ENCODE measurements at places on chromosomes 5 and 9.

DNA sequence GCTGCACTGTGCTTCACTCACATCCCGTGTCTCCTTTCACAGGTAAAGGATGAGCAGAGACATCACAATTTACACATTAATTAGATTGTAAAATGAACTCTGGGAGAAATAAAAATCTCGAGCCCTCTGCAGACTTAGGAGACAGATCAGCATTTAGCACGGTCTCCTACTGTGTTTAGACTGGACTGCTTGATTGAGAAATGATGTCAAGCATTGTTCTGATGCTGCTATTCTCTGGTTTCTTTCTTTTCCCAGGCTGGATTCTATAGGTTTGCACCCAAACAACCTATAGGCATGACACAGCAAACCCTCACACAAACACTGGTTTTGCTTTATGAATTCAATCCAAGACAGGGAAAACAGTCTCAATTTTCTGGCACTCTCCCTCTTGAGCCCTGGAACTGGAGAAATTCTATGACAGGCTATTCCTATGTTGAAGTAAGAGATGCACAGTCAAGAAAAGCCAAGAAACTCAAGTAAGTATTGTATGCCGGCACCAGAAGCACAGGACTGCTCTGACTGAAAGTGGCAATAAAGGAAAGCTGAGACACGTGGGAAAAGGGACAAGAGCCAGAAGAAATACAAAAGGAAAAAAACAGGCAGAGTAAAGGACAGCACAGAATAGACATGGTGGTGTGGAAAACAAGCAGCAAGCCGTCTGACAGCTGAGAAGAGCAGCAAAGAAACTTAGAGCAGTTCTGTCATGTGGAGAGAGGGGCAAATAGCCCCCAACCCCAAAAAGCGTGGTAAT is 24.8 kb upstream of the ERAP2 start:
- no peak for DNase-seq

- DNase-seq: no peak
Observed at GRCh38 chr9:117103438-117104110, 311.3 kb downstream of the ASTN2 start.

DNA sequence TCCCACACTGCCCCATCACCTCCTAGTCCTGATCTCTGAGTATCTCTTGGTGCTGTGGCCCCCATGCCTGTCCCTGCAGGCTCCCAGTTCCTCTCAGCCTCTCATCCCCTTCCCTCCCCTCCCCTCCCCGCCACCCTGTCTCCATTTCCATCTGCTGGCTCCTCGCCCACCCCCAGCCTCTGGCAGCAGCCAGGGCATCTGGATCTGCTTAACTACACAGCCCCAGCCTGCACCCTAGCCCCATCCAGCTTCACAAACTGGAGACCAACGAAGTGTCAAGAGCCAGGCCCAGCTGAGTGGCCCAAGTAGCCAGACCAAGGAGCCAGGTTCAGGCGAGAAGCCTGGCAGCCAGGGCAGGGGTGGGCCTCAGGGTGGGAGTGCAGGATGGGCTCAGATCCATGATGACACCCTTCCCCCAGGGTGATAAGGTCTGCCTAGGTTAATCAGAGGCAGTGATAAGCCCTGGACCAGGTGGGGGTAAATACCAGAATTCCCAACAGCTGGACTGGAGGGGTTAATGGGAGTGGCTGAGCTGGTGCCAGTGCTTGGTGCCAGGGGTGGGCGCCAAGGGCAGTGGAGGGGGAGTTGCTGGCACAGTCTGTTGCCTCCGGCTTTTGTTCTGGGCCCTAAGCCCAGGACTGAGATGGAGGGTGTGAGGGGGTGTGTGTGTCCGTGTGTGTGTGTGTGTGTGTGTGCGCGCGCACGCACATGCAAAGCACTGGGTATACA is 2.5 kb downstream of the IL11RA start:
- DNase-seq: no peak

DNA sequence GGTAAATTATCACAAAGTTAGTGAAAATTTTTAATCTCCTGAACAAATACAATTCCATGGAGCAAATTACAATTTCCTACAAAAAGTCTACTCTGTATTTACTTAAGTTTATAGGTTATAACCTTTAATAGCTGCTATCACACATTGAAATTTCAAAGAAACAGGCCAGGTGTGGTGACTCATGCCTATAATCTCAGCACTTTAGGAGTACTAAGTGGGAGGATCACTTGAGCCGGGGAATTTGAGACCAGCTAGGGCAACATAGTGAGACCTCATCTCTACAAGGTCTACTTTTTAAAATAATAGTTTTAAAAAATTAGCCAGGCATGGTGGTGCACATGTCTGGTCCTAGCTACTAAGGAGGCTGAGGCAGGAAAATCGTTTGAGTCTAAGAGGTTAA is 50.3 kb downstream of the HINT1 start:
- no peak for DNase-seq

- DNase-seq: no peak
Observed at GRCh38 chr5:74275171-74275992, 365.1 kb downstream of the ENC1 start.

DNA sequence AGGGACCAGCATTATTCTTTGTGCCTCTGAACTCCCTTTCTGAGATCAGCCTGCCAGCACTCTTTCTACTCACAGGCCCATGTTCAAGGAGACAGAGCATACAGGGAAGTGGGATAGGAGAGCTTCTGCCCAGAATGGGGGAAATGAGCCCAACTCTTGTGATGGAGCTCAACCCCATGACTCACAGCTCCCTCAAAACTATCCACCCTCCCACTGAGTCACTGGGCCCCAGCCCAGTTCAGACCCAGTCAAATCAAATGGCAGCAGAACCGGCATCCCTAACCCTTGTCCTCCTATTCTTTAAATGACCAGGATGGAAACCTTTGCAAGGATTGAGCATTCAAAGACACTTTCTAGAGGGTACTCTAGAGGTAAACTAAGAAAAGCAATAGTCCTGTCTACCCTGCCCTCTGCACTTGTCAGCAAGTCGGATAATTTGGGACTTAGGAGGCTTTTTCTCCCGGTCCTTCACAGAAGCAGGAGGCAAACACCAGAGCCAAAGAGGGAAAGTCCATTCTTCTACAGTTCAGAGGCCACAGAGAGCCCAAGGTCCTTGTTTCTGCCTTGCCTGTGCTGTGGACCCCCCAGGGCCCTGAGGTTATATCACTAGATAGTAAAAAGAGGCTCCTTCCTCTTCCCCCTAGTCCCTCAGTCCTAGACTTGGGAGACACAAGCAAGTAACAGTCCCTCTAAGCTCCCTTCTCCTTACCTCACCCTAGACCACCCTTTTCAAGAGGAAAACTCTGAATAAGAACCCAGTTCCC is 3.2 kb downstream of the ATOSB start:
- no peak for DNase-seq

- DNase-seq: no peak
Observed at GRCh38 chr5:180018347-180019060, 53.1 kb downstream of the RNF130 start.

DNA sequence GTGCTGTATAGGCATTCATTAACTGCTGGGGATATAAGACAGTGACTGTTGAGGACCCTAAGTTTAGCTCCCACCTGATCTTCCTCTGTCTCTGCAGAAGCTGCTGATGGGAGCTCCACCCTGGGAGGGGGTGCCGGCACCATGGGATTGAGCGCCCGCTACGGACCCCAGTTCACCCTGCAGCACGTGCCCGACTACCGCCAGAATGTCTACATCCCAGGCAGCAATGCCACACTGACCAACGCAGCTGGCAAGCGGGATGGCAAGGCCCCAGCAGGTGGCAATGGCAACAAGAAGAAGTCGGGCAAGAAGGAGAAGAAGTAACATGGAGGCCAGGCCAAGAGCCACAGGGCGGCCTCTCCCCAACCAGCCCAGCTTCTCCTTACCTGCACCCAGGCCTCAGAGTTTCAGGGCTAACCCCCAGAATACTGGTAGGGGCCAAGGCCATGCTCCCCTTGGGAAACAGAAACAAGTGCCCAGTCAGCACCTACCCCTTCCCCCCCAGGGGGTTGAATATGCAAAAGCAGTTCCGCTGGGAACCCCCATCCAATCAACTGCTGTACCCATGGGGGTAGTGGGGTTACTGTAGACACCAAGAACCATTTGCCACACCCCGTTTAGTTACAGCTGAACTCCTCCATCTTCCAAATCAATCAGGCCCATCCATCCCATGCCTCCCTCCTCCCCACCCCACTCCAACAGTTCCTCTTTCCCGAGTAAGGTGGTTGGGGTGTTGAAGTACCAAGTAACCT is 22.1 kb downstream of the PCDHGC5 start:
- DNase-seq: no peak

DNA sequence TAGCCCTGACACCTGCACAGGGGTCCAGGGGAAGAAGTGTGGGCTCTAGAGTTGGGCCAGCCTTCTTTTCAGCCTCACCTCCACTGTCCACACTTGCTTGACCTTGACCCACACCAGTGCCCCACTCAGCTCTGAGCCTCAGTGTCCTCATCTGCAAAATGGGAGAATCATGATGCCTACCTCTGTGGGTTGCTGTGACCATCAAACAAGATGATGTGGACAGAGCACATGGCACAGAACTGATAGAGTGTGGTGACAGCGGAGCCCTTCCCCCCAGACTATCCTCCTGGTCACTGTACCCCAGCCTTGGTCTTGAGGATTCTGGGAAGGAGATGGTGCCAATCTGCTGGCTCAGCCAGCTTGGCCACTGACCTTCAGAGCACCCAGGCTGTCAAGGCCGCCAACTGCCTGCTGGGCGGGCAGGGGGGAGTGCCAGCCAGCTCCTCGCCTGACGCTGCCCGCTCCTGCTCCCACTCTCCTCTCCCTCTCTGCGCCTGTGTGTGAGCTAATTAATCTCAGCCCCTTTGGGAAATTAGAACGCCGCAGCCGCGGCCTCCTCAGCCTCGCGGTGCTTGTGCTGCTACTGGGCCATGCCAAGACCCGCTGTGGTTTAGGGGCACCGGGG is 16.7 kb downstream of the CXXC5 start:
- peak; percentile 34 for DNase-seq

DNA sequence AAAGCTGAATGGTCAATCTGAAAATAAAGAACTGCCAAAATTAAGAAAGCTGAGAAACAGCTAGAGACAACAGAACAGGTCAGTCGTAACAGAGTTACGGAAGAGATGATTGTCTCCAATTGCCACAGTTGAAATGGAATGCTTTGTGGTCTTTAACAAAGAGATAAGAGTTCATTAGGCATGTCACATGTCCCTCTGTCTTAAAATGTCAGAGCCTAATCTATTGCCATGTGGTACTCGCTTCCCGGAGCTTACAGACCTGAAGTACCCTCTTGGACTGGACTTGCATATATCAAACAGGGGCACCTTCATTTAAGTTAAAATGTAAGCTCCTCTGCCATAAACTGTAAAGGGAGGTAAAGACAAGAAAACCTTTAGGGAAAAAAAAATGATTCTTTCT is 19.7 kb downstream of the TTC39B start:
- peak; percentile 6 for DNase-seq

DNA sequence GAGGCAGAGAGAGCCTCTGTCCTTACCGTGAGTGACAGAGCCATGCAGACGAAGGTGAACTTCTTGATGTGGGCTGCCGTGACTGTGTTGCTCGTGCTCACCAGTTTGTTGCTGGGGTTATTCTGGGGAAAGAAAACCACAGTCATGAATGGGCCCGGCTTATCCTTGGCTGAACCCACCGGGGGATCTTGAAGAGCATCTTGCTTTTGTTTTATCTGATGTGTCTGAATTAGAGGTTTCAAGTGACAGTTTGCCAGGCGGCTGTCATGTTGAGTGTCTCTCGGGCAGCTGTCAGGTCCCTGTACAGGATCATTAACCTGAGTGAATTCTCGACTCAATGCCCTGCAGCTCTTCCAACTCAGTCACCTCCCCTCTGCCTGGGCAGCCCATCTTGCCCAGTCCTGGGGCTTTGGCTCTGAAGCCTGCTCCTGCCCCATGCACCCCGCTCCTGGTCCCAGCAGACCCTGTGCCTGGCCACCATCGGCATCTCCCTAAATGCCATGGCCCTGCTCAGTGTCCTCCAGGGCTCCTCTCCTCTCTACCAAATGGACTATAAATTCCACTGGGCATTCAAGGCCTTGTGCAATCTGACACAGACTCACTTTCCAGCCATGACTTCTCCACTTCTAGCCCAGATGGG is 77.4 kb downstream of the OTULIN start:
- DNase-seq: peak; percentile 96

- DNase-seq: no peak
Observed at GRCh38 chr9:70297141-70297540, 38.4 kb downstream of the SMC5 start.

DNA sequence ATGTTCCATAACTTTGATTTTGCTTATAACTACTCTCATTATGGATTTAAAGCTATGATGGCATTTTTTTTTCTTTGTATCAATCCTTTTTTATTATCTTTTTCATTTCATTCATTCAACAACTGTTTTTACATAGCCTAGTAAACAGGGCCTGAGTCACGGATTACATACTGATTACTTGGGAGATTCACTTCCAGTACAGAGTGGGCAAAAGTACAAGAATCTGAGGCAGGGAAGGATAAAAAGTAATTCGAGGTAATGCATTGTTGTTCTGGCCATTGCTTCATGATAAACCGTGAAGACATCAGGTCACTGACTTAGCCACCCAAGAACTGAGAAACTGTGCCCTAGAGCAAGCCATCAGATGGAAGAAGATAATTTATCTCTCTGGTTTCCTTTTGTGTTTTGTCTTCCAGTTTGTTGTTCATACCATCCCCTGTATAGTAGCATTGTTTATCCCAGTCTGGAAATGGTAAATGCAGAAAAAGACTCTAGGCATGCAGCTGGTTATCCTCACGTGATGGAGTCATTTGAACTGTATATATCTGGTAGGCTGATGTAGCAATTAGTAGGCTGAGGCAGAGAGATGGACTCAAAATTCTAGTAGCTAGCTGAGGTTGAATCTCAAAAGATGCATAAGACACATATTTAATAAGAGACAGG is 145.6 kb downstream of the CNTLN start:
- no peak for DNase-seq

GRCh38 chr9:130220352-130220751 is 45.2 kb upstream of the HMCN2 start:
- peak; percentile 31 for DNase-seq

- DNase-seq: no peak
Observed at GRCh38 chr5:66718374-66719002, 122.3 kb downstream of the MAST4 start.

GRCh38 chr5:102902135-102902448 is 147.0 kb downstream of the PAM start:
- DNase-seq: peak; percentile 57

DNA sequence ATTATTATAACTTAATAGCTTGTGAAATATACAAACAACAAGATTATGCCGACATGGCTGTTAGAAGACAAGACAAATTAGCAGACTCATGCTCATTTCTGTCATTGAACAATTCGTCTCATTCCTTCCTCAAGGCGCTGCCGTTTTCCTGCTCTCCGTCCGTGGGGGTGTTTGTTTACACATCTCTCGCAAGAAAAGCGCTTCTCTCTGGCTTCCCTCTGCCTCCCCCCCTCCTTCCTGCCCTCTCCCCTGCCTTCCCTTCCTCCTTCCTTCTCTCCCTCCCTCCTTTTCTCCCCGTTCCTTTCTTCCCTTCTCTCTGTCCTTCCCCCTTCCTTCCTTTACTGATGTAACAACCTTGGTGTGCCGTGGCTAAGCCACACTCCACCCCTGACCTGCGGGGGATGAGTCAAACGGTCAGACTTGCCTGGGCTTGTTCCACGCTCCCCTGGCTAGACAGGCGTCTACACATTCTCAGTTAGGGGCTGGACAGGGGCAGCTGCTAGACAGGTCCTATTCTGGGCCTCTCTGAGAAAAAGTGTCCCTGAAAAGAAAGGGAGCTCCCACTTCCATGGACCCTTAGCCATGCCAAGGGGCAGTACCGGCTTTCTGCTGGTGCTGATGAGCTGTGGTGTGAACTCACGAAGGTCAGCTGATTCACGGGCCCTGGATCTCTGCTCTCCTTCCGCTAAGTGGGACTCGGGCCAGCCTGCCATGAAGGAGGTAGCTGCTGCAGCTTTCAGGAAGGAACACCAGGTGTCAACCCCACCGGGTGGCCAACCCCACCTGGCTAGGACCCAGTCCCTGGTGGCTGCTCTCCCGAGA is 32.0 kb upstream of the SPTLC1 start:
- DNase-seq: peak; percentile 89

- DNase-seq: no peak
Observed at GRCh38 chr9:108100571-108100970, 611.0 kb upstream of the KLF4 start.
